Activated T-helper 2 cell treated with anti-CD3 and anti-CD28 coated beads, Interferon-gamma antibody, Interleukin-2, Interleukin-4, amounts not matched to agents 10 μg/mL and 5 μg/mL and 100 μg/mL, durations not matched to agents 14 hours and 24 hours and 36 hours (primary cell): ENCODE measurements at places on chromosomes 7 and 10. TPM values are rescaled to one million over a fixed set of nuclear protein-coding genes. Genes with fewer than 3 reads are reported as not detected.
A peak's percentile ranks its signal among the peaks of the same experiment; 100 is the strongest.

DNA sequence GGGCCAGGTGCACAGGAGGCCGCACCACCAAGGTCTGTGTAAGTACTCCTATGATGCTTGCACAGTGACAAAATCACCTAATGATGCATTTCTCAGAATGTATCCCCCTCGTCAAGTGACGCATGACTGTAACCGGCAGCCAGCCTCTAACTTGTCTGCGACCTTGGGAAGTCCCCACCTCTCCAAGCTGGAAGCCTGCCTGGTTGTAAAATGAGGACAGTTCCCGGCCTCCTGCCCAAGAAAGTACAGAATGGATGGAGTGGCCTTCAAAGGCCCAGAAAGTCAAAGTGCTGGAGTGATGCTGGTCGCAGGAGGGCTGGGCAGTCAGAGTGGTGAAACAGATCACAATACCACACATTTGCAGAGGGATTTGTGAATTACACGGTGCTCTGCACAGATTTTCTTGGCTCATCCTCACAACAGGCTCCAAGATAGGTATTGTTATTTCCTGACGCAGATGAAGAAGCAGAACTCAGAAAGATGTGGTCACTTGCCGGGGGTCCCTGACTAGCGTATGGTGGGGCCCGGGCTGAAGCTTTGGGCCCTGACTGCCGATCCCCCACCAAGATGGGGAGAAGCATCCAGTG is 22.8 kb downstream of the SPOCK2 start:
- DNase-seq = no peak

Gene POP7
- 67.6 and 68.7 TPM in 2 replicates for total RNA-seq

DNA sequence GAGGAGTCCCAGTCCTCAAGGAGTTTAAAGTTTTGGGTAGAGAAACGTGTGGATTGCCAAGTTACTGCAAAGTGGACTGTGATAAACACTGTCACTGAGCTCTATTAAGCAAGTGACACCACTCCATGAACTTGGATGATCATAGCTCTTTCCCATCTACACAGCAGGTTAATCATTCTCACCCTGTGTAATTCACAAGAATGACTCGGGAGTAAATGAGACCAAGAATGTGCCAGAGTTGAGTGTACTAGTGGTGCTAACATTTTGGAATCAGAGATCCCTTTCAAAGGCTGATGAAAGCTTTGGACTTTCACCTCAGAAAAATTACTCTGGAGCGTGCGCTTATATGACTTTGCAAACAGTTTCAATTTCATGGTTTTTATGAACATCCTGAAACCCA is 80.8 kb downstream of the RBM20 start:
- no peak for DNase-seq

GRCh38 chr7:20220921-20221547 is 3.9 kb upstream of the MACC1 start:
- DNase-seq = no peak

DNA sequence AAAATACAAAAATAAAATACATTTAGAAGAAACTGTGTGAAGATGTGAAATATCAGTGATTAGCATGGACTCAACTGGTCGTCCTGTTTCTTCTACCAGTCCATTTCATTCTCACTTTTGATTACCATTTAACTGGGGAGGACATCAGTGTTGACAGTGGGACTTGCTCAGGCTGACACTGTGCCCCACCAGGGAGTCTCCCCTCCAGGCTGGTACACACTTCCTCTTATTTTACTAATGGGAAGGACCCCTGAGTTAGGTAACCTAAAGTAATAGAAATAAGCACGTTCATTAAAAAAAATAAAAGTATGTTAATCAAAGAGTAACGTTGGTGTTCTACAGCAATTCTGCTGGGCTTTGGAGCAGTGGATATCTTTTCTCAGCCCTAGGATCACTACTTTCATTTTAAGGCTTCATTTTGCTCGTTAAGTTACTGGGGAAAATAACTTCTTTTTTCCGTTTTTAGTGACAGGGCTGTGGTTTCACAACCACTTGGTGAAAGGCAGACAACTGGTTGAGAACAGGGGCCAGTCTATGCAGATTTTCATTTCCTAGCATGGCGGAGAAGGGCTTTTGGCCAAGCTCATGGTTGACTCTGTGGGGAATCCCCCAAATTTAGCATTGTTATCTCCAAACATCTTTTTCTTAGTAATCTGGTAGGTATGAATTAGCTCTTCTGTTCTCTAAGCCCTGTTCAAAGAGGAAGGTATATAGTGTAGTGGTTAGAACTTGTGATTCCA is 2.1 kb downstream of the SNX10 start:
- DNase-seq = peak; percentile 76

Gene PDK4
- total RNA-seq = not detected in 2 replicates

GRCh38 chr10:86413046-86413728 is 46.6 kb upstream of the GRID1 start:
- DNase-seq = no peak

- no peak for DNase-seq
Observed at GRCh38 chr7:51311166-51311565, 5.4 kb downstream of the COBL start.

Gene ANKRD1
- total RNA-seq = not detected in 2 replicates

Gene PLA2G12B
- total RNA-seq = not detected in 2 replicates

Gene ANKRD22
- not detected in 2 replicates for total RNA-seq

Gene TMEM168
- 16.3 and 17.7 TPM in 2 replicates for total RNA-seq

Gene CRYGN
- total RNA-seq = not detected in 2 replicates

- no peak for DNase-seq
Observed at GRCh38 chr10:97179731-97180362, 5.9 kb downstream of the SLIT1 start.

Gene TFR2
- 16.7 and 19.7 TPM in 2 replicates for total RNA-seq

- no peak for DNase-seq
Observed at GRCh38 chr7:75789361-75789924, 17.4 kb upstream of the CCL26 start.

- no peak for DNase-seq
Observed at GRCh38 chr7:5697754-5698424, 83.6 kb downstream of the RNF216 start.

DNA sequence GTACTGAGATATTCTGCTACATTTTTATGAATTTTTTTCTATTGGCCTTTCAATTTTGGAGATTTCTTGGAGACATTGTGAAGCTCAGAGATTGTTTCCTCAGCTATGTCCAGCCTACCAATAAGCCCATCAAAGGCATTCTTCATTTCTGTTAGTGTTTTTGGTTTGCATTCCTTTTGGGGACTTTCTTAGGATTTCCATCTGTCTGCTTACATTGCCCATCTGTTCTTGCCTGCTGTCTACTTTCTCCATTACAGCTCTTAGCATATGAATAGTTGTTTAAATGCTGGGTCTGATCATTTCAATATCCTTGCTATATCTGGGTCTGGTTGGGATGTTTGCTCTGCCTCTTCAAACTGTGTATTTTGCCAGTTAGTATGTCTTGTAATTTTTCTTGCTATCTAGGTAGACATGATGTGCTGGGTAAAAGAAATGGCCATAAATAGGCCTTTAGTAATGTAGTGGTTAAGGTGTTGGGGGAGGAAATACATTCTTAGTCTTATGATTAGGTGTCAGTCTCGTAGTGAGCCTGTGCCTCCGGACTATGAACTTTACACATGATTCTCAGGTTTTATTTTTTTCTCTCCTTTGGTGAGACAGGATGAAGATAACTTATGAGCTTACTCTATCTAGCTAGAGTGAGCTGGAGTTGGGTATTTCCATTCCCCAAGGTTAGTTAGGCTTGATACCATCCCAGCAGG is 32.6 kb upstream of the NME8 start:
- DNase-seq = no peak

- DNase-seq = no peak
Observed at GRCh38 chr7:45590679-45591057, 16.5 kb downstream of the ADCY1 start.

Gene CPA4
- total RNA-seq = not detected in 2 replicates

DNA sequence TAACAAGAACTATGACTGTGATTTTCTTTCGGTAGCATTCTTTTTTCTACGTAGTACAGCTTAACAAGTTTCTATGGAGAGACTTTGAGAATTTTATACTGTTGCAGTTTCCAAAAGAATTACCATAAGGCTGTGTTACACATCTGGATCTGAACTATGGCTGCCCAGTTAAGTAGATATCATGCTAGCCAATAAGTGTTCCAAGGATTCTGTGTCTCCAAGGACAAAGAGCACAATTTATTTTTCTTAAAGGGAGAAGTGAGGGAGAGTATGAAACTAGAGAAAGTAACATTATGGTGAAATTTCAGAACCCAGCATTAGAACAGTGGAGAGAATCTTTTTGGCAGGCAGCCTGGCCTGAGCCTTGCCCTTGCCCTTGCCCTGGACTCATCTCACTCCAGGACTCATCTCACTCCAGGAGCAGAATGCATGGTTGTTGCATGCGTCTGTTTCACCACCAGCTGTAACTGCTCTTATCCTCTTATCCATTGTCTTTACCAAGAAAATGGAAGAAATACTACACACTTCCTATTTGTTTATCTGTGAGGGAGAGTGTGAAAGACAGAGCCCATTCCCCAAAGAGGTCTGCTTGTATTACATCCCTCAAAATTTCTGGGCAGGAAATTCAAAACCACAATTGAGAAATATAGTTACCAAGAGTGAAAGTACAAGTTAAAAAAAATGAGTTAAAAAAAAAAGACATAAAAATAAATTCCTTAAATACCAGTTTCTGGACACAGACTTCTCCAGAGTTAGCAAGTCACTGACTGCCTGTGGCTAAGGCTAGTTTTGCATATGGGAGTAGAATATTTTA is 1067.5 kb downstream of the NRG3 start:
- no peak for DNase-seq

- DNase-seq = no peak
Observed at GRCh38 chr10:72008096-72008981, 44.1 kb downstream of the CHST3 start.

Gene GATA3
- 281 and 293 TPM in 2 replicates for total RNA-seq

Gene NUTM2A
- 0.07 and 0.30 TPM in 2 replicates for total RNA-seq

DNA sequence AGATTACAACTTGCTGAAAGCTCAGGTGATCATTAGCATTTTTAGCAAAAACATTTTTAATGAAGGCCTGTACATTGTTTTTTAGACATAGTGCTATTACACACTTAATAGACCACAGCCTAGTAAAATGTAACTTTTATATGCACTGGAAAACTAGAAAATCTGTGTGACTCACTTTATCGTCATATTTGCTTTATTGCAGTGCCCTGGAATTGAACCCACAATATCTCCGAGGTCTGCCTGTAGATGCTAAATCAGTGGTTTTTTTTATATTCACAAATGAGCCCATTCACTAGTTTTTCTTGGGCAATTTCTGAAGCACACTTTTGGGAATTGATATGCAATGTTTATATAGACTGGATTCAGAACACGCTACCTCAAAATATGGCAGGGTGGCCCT is 105.1 kb downstream of the PTPRN2 start:
- DNase-seq = no peak

Gene PAX2
- 0.18 and 0.30 TPM in 2 replicates for total RNA-seq

DNA sequence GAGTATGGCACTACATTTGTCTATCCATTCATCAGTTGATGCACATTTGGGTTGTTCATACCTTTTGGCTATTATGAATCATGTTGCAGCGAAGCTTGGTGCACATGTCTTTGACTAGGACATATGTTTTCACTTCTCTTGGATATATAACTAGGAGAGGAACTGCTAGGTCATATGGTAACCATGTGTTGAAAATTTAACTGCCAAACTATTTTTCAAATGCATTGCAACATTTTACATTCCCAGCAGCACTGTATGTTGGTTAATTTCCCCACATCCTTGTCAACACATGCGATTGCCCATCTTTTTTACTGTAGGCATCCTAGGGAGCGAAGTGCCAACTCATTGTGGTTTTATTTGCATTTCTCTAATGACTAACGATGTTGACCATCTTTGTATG is 183.4 kb downstream of the PRKCQ start:
- DNase-seq = no peak
